ENCODE measurements at places on chromosomes 1 and 21.

DNA sequence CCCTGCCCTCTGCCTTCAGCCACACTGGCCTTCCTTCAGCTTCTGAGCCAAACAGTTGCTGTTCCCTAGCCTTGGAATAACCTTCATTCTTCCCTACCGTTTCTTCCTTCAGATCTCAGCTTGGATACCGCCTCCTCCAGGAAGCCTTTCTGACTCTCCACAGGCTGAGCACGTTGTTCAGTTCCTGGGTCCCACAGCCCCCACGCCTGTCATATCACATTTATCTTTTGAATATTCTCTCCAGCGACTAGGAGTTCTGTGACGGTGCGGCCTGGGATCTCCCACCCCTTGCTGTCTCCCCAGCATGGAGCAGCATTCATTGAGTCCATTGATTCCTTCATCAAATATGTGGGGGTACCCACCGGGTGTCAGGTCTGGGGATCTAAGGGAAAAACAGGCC lies 39.2 kb downstream of the EPHA2 start:
- DNase-seq, result no peak

DNA sequence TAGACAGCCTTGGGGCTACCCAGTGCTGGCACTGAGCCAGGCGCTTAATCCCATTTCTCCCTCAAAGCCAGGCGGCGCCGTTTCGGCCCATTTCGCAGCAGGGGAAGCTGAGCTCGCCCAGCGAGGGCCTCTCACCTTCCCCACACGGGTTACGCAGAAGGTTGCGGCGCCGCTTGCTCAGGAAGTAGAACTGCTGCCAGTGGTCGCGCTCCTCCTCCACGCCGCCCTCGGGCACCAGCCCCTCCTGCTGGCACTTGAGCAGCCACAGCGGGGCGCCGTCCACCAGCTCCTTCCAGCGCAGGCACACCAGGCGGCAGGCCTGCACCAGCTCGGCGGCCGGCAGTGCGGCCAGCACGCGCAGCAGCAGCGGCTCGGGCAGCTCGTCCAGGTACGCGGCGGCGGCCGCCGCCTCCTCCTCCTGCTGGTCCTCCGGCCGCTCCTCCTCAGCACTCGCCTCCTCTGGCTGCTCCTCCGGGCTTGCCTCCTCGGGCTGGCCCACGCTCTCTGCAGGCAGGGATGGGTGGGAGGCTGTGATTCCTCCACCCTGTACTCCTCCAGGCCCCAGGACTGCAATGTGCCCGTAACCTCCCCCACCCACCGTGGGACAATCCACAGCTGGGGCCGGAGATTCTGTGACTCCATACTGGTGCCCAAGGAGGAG lies 3.8 kb downstream of the FBXO2 start:
- peak; percentile 57 for DNase-seq

GRCh38 chr1:239308701-239309333 lies 77.6 kb upstream of the CHRM3 start:
- peak; percentile 4 for DNase-seq

DNA sequence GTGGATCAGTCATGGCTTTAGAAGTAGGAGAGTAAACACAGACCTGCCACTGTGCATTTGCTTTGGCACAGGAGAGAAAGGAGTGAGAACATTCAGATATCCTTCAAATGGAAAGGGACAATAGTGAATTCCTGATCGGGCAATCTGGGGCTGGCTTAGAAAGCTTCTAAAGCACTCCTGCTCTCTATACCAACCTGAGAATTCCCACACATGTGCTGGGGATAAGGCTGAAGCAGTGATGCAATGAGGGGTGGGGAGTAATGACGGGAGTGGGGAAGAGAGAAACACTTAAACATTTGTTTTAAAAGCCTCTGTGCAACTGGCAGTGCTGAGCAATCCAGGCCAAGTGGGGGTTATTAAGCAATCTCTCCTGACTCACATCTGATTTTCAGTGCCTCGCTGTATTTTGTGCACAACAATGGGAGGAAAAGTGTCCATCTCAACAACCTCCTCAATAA lies 108.8 kb downstream of the KIAA0319L start:
- no peak for DNase-seq

DNA sequence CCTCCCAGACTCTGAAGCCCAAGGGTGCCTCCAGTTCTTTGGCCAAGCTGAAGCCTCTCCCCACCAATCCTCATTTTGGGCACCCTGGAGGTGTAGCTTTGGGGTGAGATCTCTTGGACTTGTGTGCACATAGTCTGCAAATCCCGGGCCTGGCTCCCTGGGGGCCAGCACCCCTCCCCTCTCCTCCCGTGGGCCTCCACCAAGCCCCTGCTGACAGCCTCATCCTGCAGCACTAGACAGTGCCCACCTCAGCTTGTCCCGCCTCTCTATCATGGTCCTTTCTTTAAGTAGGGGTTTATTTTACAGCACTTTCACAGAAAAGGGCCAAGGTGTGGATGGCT lies 3.2 kb downstream of the GJC2 start:
- no peak for DNase-seq

DNA sequence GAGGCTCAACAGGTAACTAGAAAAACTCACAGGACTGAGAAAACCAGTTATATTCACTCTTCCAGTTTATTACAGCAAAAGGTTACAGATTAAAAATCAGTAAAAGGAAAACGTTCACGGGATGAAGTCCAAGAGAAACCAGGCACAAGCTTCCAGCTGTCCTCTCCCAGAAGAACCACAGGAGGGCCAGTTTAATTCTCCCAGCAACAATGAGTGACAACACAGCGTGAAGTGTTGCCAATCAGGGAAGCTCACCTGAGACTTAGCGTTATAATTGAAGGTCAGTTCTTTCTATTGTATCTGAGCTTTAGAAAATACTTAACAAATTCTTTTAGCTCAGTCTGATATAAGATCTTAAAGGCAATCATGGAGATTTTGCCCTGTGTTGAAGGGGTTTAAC lies 65.2 kb upstream of the TNR start:
- DNase-seq, result no peak

- DNase-seq, result no peak
Observed at GRCh38 chr21:46060596-46061061, 37.3 kb upstream of the COL6A2 start.

DNA sequence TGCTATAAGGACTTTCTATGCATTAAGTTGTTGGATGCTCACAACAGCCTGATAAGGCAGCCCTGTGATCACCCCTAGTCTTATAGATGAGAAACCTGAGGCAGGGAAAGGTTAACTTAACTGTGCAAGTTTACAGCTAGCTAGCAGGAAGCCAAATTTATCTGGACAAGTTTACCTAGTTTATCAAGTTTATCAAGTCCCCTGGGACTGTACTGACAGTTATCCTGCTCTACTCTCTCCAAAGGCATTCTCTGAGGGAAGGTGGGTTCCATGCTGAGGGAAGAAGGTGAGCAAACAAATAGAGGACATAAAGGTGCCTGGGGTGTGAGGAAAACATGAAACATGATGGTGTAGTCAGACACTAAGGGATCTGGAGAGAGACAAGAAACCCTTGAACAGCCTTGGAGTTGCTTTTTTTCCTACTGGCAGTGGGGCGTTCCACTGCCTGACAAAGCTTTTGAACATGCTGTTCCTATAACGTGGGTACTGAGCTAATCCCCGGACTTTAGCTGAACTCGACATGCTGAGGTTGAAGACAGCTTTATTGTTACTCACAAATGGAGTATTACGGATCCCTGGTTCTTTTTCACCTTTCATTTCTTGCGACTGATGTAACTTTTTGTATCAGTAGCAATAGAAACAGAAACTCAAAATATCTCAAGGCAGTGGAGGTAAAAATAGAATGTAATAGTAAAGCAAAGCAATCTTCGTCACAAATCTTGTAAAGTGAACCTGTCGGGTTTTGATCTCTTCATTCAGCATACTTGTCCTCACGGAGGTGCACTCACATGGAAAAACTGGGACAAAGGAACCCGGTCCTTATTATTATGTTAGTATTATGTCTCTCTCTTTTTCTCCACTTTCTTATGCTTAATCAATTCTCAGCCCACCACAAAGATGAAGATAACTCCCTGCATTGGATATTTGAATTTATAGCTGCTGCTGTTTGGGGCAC lies 42.4 kb upstream of the ESRRG start:
- DNase-seq, result no peak

DNA sequence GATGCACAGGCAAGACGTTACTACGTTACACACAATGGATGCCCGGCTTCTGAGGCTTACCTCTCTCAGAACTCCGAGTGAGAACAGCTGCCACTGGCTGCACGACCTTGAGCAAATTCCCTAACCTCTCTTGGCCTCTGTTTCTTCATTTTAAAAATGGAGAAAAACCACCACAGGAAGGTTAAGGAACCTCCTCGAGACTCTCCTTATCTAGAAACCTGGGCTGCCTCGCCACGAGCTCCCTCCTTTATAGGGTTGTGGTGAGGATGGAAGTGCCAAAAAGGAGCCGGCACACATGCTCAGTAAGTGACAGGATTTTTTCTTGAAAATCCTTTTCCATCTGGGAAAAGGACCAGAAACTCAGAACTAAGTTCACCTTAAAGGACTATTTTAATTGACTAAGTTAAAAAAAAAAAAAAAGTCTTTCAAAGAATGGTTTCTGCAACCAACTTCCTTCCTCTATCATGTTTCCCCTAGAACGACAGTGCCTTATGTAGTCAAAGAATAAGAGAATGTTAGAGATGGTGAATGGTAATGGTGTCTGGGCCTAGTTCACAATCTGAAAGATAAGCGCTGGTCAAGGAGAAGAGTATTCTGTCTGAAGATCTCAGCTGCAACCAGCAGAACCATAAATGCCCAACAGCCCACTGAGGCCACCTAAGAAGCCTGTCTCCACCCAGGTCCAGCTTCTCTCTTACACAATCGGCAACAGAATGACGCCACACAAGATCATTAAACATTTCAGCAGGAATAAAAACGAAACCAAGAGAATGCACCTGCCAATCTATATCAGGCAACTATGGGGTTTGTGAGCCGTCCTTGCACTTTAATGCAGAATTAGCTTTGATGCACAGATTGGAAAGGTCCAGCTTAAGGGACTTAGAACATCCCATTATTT lies 64.9 kb downstream of the SLC45A1 start:
- no peak for DNase-seq

- DNase-seq, result peak; percentile 51
Observed at GRCh38 chr1:111199881-111200801, at the start of gene DENND2D. Gene DENND2D, minus strand, starts transcription at chr1:111200646. Its CDS starts 187 bp downstream, at chr1:111200459.

GRCh38 chr21:42287193-42288083 lies 27.8 kb downstream of the TFF3 start:
- DNase-seq, result no peak

- DNase-seq, result no peak
Observed at GRCh38 chr1:30109853-30110252, 613.5 kb downstream of the MATN1 start.

DNA sequence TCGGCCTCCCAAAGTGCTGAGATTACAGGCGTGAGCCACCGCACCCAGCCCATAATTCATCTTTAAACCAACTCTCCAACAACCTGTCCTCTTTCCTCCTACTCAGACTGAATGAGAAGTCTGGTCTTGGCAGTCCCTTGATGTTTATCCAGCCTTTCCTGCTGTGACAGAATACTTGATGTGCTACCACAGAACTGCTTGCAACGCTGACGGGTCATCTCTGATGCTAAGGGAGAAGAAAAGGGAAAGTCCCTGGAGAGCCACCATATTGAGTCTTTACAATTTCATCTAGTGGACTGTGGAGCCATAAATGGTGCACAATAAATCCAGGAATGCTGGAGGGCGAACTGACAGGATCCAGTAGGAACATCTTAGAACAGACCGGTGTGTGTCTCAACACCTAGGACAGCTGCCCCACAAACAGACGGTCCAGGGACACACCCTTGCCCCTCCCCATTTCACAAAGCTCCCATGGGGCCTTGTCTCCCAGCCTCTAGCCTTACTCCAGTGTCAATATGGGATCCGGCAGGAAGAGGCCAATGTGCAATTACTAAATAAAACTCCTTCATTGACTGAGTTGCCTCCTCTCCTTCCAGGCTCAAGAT lies 30.7 kb downstream of the JAK1 start:
- no peak for DNase-seq

GRCh38 chr1:199403531-199404116 lies 623.9 kb upstream of the NR5A2 start:
- DNase-seq, result no peak

DNA sequence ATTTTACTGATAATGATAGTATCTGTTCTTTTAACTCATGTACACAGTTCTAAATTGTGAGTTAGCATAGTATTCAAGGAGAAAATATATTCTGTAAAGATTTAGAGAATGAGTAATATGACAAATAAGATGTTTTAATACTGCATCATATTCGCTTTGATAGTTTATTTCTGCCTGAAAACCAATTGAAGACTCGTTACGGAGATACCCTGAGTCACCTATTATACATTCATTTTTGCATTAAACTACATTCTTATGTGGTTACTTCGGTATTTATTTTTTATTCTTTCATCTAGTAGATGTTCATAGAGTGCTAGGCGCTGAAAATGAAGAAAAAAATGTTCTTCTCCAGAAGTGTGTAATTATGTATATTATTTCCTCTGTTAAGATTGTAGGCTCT lies 5.3 kb downstream of the UHMK1 start:
- DNase-seq, result no peak

DNA sequence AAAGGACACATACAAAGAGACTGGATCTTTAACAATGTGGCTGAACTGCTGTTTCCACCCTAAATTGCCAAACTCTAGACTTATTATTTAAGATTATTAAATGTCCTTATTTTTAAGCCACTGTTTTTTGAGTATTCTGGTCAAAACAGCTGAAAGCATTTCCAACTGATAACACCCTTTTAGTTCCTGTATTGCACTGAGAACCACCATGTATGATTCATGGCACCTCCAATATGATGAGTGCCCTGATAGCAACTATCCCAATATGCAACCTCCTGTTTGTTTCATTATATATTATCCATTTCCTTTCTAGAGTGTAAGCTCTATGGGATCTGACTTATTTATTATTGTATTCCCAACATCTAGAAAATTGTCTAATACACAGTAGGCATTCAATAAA lies 269.4 kb downstream of the HHIPL2 start:
- DNase-seq, result no peak

DNA sequence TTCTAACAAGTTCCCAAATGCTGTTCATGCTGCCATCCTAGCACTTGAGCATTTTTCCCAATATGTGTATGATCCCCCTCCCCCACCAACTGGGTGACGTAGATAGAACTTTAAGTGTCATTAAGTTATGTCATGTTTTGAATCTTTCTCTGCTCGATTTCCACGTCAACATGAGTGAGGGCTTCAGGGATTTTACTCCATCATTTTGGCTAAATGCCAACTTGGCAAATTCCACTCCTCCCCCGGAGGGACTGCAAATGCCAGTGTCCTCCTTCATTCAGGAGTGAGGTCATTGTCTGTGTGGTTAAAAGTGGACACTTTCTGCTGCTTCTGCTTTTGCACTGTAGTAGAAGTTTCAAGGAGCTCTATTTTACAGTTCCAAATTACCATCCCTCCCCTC lies 201.7 kb downstream of the FGGY start:
- DNase-seq, result no peak

DNA sequence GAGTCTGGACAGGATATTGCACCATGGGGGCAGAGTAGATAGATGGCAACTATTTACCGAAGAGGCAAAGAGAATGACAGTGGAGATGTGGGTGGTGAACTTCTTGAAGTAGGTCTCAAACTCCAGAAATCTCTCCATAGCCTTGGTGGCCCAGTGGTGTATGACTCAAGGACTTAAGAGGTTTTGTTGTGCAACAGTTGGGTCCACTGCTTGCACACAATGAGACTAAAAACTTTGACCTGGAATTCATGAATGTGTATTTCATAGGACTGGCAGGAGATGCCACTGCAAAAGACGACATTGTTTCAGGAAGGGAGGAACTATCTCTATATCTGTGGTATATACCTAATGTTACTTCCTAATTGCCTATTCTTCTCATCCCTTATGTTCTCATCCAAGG lies 75.9 kb downstream of the ZSCAN20 start:
- DNase-seq, result no peak
